Activated T-helper 2 cell treated with anti-CD3 and anti-CD28 coated beads, Interferon-gamma antibody, Interleukin-2, Interleukin-4, amounts not matched to agents 10 μg/mL and 5 μg/mL and 100 μg/mL, durations not matched to agents 14 hours and 24 hours and 36 hours (primary cell): ENCODE measurements at places on chromosomes 3 and 15. TPM values are rescaled to one million over a fixed set of nuclear protein-coding genes. Genes with fewer than 3 reads are reported as not detected.

The ADAMTSL3 gene
- 0.07 TPM in 1 of 2 replicates, not detected in the other for total RNA-seq

The HERC2 gene
- 44.2 and 47.4 TPM in 2 replicates for total RNA-seq

The PEX5L gene
- total RNA-seq, result 0.05 and 0.25 TPM in 2 replicates

The KNG1 gene
- total RNA-seq, result not detected in 2 replicates

The NR2F2 gene
- not detected in 2 replicates for total RNA-seq

GRCh38 chr3:87082796-87083440, 92.0 kb upstream of the VGLL3 start:
- DNase-seq, result no peak

DNA sequence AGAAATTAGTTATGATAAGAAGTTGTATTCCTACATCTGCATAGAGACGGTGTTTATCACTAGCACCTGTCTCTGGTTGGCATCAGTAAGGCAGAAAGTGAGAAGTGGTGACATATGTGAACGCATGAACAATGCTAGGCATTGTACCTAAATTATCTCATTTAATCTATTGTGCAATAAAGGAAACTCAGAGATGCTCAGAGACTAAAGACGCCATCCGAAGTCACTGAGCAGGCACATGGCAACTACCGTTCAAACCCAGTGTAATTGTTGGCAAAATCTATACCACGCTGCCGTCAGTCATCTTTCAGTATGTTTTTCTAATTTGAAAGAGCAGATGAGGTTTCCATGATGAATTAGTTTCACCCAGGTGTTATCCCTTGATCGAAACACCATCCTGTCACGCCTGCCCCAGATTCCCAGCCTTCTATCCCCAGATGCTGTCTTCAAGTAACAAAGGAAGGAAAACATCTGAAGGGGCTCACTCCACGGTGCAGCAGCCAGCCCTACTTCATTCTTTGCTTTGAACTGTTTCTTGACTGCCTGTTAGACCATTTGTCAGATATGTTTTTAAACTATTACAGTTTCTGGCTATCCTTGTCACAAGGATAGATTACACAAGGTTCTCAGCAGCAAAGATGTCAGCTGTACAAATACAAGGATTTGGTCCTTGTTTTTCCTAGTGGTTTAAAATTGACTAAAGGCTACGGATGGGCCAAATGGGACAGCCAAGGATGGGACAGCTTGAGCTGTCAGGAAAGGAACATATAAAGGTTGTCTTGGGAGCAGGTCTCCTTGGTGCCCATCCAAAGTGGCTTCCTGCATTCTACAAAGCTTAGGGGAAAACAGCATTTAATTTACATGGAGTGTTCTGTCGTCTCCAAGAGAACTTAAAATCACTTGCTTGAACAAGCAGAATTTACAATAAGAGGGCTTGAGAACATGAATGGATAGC, 99.1 kb downstream of the TMEM108 start:
- no peak for DNase-seq

The LDHAL6B gene
- total RNA-seq, result not detected in 2 replicates

- no peak for DNase-seq
These were observed 621.7 kb upstream of the AGTR1 start for GRCh38 chr3:148075771-148076716.

DNA sequence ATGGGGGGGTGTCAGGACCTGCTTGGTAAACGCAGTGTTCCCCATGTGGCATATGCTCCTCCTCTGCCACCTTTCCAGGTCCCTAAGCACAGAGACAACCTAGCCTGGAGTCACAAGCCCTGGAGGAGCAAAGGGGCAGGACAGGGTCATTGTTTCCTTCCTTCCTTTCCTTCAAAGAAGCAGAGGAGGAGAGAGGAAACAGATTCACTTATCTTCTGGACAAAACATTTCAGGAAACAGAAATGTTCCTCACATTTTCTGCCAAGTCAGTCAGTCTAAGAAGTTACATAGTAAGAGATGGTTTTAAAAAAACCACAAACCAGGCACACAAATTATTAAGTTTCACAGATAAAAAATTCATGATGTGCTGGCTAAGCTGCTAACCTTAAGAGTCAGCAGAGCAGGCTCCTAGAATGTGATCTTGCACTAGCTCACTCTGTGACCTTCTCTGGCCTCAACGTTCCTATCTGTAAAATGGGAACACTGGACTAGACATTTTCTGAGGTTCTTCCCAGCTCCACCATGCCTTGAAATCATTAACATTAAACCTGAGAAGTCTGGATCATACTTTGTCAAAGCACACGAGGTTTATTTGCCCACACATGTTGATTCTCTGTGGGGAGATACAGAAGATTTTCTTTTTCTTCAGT, 47.9 kb downstream of the ATP13A5 start:
- no peak for DNase-seq

- DNase-seq, result no peak
These were observed 91.4 kb upstream of the SCN10A start for GRCh38 chr3:38907426-38907825.

GRCh38 chr15:63763476-63764123, 70.1 kb downstream of the HERC1 start:
- no peak for DNase-seq

DNA sequence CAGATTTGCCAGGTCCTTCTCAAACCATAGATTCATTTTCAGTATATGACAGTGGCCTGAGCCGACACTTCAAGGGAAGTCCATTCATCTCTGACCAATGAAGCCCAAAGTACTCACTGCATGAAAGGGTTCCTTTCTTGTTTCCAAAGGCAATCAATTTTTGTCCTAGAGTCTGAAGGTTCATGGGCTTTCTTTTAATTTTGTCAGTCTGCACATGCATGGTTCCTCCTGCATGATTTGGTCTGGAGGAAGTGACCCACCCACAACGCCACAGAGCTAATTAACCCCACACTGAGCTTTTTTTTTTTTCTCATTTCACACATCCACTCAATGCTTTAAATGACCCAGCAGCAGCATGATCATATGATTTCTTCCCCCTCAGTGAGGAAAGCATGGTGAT, 216.4 kb downstream of the TIGIT start:
- no peak for DNase-seq

The GMPPB gene
- total RNA-seq, result 45.9 and 48.0 TPM in 2 replicates

DNA sequence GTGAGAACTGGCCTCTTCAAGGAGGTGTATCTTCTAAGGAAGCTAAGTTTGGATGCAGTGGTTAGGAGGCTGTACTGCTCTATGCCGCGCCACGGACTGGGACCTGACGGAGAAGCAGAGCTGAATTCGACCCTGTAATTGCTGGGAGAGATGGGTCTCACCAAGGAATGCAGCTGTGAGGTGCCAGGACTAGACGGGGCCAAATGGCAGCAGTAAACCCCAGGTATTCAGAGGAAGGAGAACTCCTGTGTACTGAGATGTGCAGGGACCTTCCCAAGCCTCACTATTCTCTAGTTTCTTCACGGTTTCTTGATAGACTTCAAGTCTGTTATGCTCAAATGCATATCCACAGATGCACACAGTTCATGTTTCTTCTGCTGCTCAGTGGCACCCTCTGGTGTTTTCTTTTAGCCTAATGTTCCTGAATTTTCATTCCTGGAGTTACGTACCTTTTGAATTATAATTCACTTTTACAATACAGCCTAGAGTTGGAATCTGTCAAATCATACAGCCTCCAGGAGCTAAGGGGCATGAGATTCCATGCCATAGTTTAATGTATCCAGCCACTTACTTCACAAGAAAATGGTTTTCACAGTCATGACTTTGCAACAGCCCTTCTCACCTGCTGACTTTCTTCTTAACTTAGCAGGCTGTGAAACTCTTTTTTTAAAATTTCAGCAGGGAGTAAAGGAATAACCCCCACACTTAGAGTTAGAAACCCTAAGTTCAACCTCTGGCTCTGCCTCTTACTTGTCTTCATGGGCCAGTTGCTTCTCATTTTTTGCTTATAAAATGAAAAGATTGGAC, 61.8 kb downstream of the GLDN start:
- DNase-seq, result no peak

- DNase-seq, result peak; percentile 11
These were observed 238.7 kb upstream of the P2RY1 start for GRCh38 chr3:152595975-152596821.

GRCh38 chr3:82000350-82000749, 238.9 kb upstream of the GBE1 start:
- no peak for DNase-seq

The CCDC13 gene
- 0.44 TPM in 1 of 2 replicates, not detected in the other for total RNA-seq

- DNase-seq, result no peak
These were observed 15.9 kb downstream of the HPS3 start for GRCh38 chr3:149145356-149145755.

DNA sequence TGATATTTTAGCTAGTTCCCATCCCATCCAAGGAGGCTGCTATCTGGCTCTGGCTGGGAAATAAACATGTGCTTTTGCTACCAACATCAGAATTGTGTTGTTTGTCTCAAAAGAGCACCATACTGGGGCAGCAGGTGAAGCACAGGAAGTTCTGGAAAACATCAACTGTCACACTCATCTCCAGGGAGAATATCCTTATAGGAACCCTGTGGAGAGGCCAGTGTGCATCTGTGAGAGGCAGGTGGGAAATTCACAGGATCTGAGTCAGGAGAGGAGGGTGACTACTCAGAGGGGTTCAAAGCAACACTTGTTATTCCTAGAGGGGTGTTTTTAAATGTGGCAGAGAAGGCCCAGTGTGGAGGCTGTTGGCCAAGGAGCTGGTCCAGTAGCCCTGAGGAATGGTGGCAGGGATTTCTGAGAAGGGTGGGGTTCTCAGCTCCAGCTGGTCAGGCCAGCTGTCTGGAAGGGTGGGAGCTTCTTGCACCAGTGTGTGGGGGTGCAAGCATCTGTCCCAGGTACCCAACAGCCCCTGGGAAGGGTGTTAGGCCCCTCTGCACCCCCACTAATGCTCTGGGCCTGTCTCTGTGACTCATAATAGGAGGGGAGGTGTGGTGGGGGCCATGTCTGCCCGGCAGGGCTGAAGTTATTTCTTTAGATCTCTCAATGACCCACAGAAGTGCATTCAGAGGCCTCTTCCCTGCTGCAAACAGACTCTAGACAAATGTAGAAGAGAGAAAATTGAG, 28.7 kb downstream of the RPSA start:
- DNase-seq, result no peak

DNA sequence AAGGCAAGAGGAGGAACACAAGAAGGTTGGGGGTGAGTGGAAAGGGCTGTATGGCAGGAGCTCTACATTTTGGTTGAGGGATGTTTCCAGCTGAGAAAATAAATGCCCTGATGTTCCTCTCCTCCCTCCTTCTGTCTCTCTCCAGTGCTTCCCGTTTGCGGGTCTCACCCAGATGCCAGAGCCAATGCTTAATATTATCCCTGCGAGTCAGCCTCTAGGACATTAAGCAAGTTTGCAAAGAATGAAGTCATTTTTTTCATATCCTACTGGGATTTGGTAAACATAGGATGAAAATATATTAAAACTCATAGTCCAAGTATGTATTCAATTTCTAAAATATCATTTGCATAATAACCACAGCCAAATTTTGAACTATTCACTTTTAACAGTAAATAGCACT, 295.9 kb downstream of the CADM2 start:
- DNase-seq, result no peak

The CERS3 gene
- 0.09 TPM in 2 replicates for total RNA-seq

- no peak for DNase-seq
These were observed 18.0 kb downstream of the SLC6A1 start for GRCh38 chr3:11010426-11011165.

The AADACL2 gene
- total RNA-seq, result not detected in 2 replicates

GRCh38 chr3:58167431-58168351, 43.1 kb downstream of the DNASE1L3 start:
- peak; percentile 47 for DNase-seq

GRCh38 chr3:87145553-87145952, 81.6 kb upstream of the CHMP2B start:
- no peak for DNase-seq

DNA sequence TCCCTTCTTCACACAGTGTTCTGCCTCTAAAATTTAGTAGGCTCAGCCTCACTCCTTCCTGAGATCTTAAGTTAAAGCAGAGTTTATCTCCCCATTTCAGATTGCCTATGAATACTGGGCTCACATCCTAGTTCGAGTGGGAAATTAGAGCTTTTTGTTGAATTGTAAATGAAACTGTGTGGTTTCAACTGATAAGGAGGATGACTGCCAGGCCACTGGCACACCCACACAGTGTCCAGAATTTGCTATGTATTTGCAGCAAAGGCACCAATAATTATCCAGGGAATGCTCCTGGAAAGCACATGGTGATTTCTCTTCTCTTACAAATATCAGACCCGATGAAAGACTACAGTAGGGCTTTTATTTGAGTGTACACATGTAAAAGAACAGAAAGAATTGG, 308.1 kb upstream of the COL8A1 start:
- DNase-seq, result no peak
